ENCODE measurements at places on chromosomes 1 and 21. TPM values are rescaled to one million over a fixed set of nuclear protein-coding genes. Genes with fewer than 3 reads are reported as not detected.

Gene HSPA6
- total RNA-seq = 10.9 TPM

Gene HES2
- total RNA-seq = 5.7 TPM

Gene OR2G2
- total RNA-seq = not detected

Gene FCGR1A
- total RNA-seq = 40.9 TPM

Gene CYP4Z1
- total RNA-seq = 2.1 TPM

Gene NRDC
- 118 TPM for total RNA-seq

Gene CA14
- total RNA-seq = 0.55 TPM

Gene RNF223
- total RNA-seq = 0.55 TPM

Gene C1orf115
- total RNA-seq = 35.3 TPM

GRCh38 chr1:180909005-180909414 is 3.7 kb upstream of the KIAA1614 start:
- H3K27me3 ChIP-seq = peaks cover 8% of the 10 kb centered on the region
- no peak overlapping the region for H3K27ac ChIP-seq
- H3K36me3 ChIP-seq = no peaks in the 10 kb centered on the region
- H3K4me3 ChIP-seq = no peak overlapping the region
- DNase-seq = no peak
- no peaks in the 10 kb centered on the region for H3K4me1 ChIP-seq

DNA sequence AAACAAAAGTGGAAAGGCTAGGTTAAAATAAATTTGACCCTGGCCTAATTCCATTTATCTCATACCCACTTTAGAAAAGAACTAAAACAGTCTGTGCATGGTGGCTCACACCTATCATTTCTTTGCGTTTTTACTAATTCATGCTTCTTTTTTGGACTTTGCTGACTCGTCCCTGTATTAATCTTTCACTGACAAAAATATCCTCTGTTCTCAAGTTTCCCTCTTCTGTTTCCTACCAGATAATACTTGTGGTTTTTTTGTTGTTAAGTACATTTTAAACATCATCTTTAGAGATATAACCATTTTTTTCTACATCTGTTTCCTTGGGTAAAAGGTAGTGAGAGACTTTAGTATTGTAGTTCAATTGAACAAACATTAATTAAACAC is 11.5 kb downstream of the CNST start:
- no peak overlapping the region for H3K4me3 ChIP-seq
- no peak overlapping the region for H3K27ac ChIP-seq
- no peaks in the 10 kb centered on the region for H3K27me3 ChIP-seq
- H3K4me1 ChIP-seq = peaks cover 22% of the 10 kb centered on the region

DNA sequence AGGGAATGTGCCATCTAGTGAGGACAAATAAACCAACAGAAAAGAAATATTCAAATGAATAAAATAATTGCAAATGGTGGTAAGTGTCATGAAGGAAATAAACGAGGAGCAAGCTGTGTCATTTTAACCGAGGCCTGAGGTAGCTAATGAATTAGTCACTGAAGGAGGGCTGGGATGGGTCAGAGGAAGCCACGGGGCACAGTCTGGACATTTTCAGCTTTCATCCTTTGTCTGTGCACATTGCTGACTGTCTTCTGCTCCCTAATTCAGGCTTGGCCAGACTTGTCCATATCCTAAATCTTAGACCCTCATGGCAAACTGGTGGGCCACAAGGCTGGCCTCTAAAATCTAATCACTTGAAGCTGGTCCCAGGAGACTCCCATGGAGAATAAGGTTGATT is 138.4 kb downstream of the RHOU start:
- no peak for DNase-seq
- H3K4me3 ChIP-seq = no peak overlapping the region
- H3K27me3 ChIP-seq = no peaks in the 10 kb centered on the region
- no peaks in the 10 kb centered on the region for H3K36me3 ChIP-seq
- no peaks in the 10 kb centered on the region for H3K4me1 ChIP-seq

DNA sequence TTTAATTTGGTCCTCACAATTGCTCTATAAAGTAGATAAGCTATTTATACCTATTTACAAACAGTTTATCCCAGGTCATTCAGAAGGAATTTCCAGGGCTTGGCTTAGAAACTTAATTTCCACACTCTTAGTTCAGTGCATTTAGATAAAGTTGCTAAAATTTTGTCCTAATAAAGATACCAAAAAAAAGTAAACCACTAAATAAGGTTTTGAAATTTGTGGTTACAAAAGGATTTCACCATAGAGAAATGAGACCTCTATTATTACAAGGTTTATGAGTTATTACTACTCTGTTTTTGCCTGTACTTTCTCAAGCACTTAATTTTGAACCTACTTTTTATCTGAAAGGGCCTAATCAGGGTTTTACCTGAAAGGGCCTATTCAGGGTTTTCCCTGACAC is 22.4 kb downstream of the PTPN22 start:
- DNase-seq = no peak
- H3K27me3 ChIP-seq = no peaks in the 10 kb centered on the region
- no peak overlapping the region for H3K4me3 ChIP-seq
- no peaks in the 10 kb centered on the region for H3K36me3 ChIP-seq
- no peaks in the 10 kb centered on the region for H3K4me1 ChIP-seq

GRCh38 chr1:221694109-221694508 is 47.8 kb downstream of the DUSP10 start:
- no peak overlapping the region for H3K27ac ChIP-seq
- no peaks in the 10 kb centered on the region for H3K36me3 ChIP-seq
- no peak for DNase-seq

DNA sequence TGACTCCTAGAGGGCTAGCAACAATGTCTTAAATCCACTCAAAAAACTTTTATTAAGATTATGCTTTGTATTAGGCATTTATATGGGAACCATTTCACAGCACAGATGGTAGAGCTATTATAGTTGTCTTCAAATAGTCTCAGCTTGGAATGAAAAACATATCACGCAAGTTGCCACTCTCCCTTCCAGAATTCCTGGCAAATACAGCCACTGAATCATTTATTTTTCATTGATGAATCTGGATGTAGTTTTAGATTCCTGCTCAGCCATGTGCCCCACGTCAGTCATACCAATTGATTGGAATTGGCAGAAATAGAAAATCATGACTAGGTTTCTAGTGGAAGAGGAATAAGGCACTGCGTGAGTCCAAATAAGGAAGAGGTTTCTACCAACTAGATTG is 165.2 kb downstream of the PLA2G4A start:
- H3K27ac ChIP-seq = no peak overlapping the region
- no peak overlapping the region for H3K4me3 ChIP-seq
- no peaks in the 10 kb centered on the region for H3K4me1 ChIP-seq
- no peak for DNase-seq
- H3K27me3 ChIP-seq = no peaks in the 10 kb centered on the region

DNA sequence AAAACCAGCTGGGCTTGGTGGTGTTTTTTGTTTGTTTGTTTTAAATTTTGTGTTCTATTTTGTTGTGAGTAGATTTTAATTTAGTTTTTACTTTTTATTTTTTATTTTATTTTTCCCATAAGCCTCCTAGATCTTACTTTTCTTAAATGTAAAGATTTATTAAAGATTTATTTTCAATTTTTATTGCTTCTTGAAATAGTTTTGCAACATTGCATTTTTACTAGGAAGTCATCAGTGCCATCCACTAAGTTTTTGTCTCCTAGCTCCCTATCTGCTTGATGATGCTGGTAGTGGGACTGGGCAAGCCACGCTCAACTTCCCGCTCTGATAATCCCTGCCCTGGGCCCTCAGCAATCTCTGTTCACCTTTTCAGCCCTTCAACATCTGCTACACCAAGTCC is 175.4 kb downstream of the CDC7 start:
- H3K36me3 ChIP-seq = no peaks in the 10 kb centered on the region
- H3K4me1 ChIP-seq = no peaks in the 10 kb centered on the region
- H3K27ac ChIP-seq = no peak overlapping the region
- DNase-seq = no peak
- H3K4me3 ChIP-seq = no peak overlapping the region
- no peaks in the 10 kb centered on the region for H3K27me3 ChIP-seq

GRCh38 chr1:245441689-245442088 is 286.9 kb downstream of the KIF26B start:
- H3K4me1 ChIP-seq = no peaks in the 10 kb centered on the region
- no peak overlapping the region for H3K27ac ChIP-seq
- no peak for DNase-seq
- no peaks in the 10 kb centered on the region for H3K27me3 ChIP-seq
- no peak overlapping the region for H3K4me3 ChIP-seq
- H3K36me3 ChIP-seq = no peaks in the 10 kb centered on the region

- H3K27me3 ChIP-seq = no peaks in the 10 kb centered on the region
- peaks cover 23% of the 10 kb centered on the region for H3K36me3 ChIP-seq
- no peak overlapping the region for H3K4me3 ChIP-seq
- no peak for DNase-seq
These were observed 320.2 kb downstream of the TM2D1 start for GRCh38 chr1:61404597-61405376.

- no peaks in the 10 kb centered on the region for H3K4me1 ChIP-seq
- no peak overlapping the region for H3K4me3 ChIP-seq
- no peak overlapping the region for H3K27ac ChIP-seq
- no peak for DNase-seq
- H3K27me3 ChIP-seq = no peaks in the 10 kb centered on the region
These were observed 149.9 kb downstream of the SYF2 start for GRCh38 chr1:25082216-25082899.

DNA sequence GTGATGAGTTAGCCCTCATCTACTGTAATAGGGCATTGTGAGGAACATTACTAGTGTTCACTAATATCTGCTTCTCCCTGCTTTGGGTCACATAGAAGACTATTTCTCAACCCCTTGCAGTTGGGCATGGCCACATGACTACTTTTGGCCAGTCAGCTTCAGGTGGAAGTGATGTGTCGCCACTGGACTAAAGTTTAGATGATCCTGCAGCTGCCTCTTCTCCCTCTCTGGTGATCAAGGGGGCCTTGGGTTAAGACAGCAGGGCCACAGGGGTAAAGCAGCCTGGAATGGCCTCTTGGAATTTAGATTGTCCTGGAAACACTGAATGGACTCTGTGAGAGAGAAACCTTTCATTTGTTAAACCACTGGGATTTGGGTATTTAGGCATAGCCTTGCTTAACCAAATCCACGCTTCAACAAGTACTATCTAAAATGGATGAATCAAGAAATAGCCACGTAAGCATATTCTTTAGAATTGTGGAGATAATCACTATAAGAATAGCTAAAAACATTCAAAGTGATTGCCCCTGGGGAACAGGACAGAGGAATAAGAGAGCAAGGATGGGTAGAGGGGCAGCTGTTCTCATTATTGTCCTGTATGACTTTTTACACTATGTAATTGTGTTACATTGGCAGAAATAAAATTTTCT is 41.2 kb downstream of the OPRD1 start:
- no peaks in the 10 kb centered on the region for H3K4me1 ChIP-seq
- no peaks in the 10 kb centered on the region for H3K36me3 ChIP-seq
- no peak for DNase-seq
- no peak overlapping the region for H3K4me3 ChIP-seq
- peaks cover 6% of the 10 kb centered on the region for H3K27me3 ChIP-seq
- H3K27ac ChIP-seq = no peak overlapping the region

DNA sequence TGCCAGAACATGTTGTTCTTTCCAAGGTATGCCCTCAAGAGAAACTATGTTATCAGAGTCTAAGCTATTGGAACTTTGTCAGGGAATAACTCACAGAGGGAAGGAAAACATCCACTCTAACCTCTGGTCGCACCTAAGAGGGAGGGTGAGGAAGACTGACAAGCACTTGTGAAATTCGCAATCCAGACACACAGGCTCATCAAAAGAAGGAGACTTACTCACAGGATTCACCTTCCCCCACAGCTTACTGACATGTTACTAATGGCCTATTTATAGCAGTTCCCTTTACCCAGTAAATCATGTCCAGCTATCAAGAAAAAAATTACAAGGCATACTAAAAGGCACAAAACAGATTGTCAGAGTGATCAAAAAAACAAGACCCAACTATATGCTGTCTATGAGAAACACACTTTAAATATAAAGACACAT is 36.9 kb downstream of the WDR64 start:
- H3K27me3 ChIP-seq = no peaks in the 10 kb centered on the region
- no peak overlapping the region for H3K27ac ChIP-seq
- no peak overlapping the region for H3K4me3 ChIP-seq
- no peak for DNase-seq

DNA sequence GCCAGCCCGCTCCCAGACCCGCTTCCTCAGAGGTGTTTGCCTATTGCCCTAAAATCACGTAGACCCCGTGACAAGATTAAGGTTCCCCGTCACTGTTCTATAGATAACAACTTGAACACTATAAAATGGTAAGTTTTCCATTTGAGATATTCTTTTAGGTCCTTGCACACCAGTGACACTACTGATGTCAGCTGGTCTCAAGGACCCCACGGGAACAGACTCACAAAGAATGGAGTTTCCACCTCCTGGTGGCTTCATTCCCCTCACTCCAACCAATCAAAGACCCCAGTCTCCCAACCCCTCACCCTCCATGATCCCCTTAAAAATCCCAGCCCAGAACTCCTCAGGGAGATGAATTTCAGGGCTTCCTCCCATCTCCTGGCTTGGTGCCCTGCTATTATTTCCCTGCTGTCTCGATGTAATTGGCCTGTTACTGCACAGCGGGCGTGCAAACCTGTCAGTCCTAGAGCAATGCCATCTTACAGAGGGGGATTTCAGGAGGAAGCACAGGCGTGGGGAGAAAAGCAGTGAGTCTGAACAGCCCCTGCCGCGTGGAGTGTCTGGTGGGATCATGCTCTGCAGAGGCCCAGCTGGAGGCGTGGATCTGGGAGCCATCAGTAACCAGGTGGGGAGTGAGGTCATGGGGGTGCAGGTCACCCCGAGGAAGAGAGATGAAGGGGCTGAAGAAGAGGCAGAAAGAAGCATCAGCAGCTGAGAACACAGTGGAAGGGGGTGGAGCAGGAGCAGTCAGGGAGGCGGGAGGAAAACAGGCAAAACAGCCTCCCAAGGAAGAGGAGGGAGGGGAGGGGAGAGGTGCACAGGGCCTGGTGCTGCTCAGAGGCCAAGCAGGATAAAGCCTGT is 35.1 kb upstream of the LBR start:
- H3K4me1 ChIP-seq = peaks cover 19% of the 10 kb centered on the region
- no peak for DNase-seq
- no peak overlapping the region for H3K27ac ChIP-seq

DNA sequence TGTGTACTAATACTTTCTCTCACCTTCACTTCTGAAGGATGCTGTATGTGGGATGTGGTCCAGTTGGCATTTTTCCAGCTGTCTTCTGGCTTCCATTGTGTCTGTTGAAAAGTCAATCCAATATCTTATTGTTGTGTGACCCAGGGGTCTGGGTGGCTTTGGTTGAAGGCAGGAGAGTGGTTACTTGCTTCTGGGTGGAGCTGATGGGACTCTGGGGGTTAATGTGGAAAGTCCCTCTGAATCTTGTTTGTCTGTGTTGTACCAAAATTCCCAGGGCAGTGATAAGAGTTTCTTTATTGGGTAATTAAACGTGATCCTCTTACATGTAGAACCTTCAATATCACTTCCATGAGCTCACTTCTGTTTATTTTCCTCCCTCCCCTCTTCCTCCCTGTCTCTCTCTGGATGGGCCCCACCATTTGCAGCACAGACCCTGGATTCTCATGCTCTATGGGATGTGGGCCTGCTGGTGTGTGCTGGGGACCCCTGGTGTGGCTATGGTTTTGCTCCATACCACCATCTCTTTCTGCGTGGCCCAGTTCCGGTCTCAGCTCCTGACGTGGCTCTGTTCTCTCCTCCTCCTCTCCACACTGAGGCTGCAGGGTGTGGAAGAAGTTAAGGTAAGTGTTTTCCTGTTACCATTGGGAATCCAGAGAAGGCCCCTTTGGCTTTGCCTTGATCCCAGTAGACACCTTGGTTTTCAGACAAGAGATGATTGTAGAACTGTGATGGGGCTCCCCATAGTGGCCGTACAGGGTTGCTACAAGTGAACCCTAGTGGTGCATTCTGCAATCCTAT is 71.5 kb downstream of the HHAT start:
- no peaks in the 10 kb centered on the region for H3K27me3 ChIP-seq
- peak; percentile 53 for DNase-seq
- H3K27ac ChIP-seq = no peak overlapping the region
- H3K4me3 ChIP-seq = no peak overlapping the region
- H3K36me3 ChIP-seq = no peaks in the 10 kb centered on the region
- no peaks in the 10 kb centered on the region for H3K4me1 ChIP-seq
